Activated CD4-positive, alpha-beta T cell treated with anti-CD3 and anti-CD28 coated beads, Interleukin-2, amount 50 U/mL, for 4 hours (primary cell): ENCODE measurements at places on chromosomes 2 and 18.

GRCh38 chr18:79786304-79786703 lies 11.4 kb upstream of the KCNG2 start:
- DNase-seq: no peak

DNA sequence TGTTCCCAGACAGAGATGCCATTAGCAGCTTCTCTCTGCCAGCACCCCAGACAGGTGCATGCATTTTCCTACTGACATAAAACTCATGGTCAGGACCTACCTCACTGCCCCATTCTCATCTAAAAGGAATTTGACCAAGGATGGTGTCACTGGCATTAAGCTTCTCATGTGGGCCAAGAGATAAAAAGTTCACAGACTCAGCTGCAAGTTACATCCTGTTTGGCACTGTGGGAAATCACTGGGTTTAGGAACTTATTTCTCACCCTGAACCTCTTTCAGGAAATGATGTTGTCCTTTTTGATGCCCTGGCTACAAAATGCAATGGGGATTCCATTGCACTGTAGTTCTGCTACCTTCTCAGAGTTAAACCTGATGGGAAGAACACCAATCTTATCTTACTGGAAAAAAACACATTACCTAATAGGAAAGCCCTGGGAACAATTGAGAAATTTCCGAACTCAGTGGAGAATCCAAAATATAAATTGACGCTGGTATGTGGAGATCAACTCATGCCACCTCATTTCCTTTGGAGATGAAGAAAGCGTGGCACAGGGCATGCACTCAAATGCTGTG lies 252.1 kb upstream of the COPS8 start:
- no peak for DNase-seq

DNA sequence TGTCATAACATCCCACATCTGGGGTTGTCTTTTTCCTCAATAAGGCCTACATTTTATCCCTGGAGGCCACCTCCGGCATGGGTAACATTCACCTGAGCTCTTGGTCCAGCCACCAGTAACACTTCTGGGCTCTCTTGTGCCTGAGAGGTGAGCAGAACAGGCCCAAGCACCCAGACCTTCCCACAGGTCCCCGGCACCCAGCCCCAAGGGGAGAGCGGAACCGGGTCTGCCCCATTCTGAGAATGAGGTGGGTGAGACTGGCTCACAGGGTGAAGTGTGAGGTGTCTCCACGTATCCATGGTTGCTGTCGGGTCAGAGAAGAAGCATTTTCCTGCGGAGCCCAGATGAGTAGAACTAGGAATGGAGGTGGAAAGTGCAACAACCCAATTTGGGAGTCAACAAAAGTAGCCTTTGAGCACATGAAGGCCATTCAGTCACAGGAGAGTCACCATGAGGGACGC lies 496.7 kb upstream of the MYT1L start:
- no peak for DNase-seq

DNA sequence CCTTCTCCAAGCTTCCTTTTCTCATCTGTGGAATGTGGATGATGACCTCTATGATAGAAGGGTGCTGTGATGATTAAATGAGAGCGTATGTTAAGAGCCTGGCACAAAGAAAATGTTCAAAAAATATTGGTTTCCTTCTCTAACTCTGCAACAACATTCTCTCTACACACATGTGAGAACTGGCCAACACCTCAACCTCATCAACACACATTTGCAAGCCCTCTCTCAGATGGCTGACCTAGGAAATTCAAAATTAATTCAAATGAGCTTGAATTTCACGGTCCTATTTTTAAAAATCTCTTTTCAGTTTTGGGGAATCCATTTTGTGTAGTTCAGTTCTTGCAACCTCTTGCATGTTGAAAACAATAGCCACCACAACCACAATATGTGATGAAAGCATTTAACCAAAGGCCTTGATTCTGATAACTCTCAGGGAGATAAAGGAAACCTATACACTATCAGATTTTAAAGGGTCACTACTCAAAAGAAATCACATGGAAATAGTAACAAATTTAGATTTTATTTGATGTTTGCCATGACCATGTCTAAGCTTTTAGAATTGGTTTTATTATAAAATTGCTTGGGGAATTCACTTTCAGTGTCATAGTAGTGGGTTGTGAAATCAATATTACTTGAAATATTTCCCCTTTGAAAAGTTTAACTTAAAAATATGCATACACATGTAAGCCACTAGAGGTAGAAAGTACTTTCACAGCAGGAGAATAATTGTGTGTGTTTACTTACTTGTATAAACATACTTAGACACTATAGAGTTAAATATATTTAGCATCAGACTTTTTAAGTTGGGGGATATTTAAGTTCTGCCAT lies 16.6 kb upstream of the NABP1 start:
- no peak for DNase-seq

DNA sequence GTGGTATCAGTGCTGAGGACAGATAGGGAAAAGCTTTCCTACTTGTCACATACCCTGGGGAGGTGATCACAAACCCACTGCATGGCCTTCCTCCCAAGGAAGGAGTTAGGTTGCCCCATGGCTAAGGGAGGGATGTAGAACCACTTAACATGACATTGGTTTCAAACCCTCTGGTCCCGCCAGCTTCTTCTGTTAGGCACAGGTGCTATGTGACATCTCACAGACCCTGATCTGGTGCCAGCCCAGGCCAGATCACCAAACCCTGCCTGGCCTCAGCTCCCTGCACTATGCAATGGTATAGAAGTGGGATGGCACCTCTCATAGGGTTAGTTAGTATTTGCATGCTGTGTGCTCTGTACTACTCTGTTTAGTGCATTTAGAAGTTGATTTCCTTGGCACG lies 58.0 kb downstream of the TCF7L1 start:
- no peak for DNase-seq

GRCh38 chr2:43075054-43075593 lies 151.3 kb downstream of the ZFP36L2 start:
- DNase-seq: no peak

GRCh38 chr18:73590950-73591349 lies 556.7 kb downstream of the FBXO15 start:
- no peak for DNase-seq

GRCh38 chr18:35268821-35269220 lies 21.2 kb downstream of the ZSCAN30 start:
- DNase-seq: no peak

GRCh38 chr2:121588357-121588756 lies 57.7 kb downstream of the RNU4ATAC start:
- no peak for DNase-seq

- no peak for DNase-seq
Measured at GRCh38 chr2:54999182-54999581, 51.1 kb downstream of the RTN4 start.

- peak; percentile 45 for DNase-seq
Measured at GRCh38 chr18:48161191-48161910, 230.9 kb upstream of the SMAD2 start.

GRCh38 chr2:33219850-33220275 lies 256.6 kb upstream of the RASGRP3 start:
- no peak for DNase-seq

- DNase-seq: no peak
Measured at GRCh38 chr2:197176522-197176921, 134.1 kb downstream of the ANKRD44 start.

GRCh38 chr18:57137847-57138246 lies 9.0 kb upstream of the BOD1L2 start:
- no peak for DNase-seq

GRCh38 chr18:54396760-54397159 lies 39.1 kb downstream of the C18orf54 start:
- DNase-seq: no peak

DNA sequence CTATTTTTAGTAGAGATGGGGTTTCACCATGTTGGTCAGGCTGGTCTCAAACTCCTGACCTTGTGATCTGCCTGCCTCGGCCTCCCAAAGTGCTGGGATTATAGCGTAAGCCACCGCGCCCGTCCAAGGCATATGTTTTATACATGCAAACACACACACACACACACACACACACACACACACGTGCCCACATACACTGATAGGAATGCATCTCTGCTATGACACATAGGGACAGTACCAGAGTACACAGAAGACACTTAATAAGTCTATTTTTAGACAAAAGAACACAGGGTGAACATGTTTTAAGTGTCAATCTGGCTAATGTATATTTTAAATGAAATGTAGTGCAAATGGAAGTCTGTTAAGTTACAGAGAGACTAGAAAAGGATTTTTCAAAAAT lies 10.7 kb upstream of the RNF103 start:
- no peak for DNase-seq

DNA sequence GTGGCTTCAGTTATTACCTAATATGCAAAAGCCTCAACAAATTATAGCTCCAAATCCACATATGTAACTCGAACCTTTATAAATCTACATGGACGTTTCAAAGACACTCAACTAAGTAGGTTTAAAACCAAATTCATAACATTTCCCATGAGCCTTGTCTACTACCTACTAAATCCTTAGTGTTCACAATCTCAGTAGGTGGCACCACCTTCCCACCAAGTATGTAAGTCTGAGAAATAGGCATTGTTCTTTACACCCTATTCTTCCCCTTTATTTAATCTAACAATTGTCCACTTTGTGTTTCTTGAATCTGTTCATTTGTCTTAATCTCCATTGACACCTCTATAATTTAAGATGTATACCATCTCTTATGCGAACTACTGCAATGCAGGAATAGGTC lies 4.6 kb downstream of the PIGN start:
- DNase-seq: no peak

DNA sequence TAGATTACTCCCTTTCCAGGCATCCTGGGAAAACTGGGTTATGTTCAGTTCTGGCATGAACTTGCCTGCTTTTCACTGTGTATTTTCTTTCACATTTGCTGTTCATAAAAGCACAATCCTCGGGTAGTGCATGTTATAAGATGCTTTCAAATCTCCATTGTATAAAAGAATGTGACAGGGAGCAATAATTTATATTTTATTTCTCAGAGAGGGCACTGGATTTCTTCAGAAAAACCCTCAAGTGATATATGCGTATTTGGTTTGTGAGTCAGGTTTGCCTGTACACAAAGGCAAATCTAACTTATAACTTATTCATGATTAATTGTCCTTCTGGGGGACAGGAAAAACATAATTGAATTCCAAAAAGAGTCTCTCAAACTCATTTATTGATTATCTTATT lies 440.7 kb upstream of the MMADHC start:
- DNase-seq: no peak

DNA sequence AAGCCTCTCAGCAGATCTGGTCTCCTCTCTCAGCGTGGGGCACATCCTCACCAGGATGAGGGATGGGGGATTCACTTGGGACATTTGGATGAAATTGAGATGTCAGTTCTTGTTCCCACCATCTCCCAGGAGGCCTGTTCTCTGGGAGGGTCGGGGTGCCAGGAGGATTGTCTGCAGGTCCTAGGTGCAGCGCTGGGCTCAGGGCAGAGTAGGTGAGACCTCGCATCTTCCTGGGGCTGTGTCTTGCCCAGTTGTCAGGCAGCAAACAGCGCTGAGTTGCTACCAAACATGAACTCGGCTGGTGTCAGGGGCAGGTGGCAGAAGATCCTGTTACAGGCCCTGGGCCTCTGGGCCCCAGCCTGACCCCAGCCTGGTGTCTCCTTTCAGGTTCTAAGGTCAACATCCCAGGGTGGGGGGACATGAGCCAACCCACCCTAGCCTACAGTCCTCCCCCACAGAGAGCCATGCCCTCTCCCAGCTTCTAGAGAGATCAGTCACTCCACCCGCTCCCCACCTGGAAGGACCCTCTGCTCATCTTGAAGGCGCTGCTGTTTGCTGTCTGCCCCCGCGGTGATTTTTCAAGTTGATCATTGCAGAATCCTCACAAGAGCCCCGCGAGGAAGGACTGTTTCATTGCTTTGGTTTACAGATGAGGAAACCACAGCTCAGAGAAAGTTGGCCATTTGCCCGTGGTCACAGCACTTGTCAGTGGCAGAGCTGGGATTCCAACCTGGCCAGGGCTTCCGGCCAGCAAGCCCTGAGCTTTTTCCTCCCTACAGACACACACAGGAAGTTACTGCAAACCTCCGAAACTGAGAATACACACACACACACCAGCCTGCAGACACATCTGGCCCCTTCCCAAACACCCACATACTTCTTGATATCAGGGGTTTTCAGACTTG lies 83.9 kb downstream of the STPG4 start:
- DNase-seq: no peak

DNA sequence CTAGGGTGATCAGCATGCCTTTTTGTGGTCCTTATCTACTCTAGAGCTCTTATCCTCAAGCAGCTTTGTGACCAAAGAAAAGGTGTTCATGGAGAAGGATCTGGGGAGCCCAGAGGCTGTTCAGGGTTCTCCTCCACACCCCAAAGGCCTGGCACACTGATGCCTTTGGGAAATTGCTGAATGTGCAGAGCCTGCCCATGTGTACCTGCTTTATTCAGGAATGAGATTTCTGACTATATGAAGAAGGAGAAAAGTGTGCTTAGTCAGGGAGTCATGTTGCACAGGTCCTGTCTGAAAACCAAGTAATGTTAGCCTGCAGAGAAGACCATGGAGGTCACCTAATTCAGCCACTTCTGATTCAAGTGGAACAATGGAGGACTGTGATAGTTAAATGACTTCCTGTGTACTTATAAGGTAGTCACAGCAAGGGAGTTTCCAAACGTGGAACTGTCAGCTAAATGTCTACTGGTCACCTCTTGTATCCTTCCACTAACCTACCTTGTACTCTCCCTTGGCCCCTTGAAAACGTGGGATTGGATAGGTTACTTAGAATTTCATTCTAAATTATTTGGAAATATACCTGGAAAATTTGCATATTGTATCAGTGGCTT lies 81.3 kb downstream of the LIMS1 start:
- no peak for DNase-seq

DNA sequence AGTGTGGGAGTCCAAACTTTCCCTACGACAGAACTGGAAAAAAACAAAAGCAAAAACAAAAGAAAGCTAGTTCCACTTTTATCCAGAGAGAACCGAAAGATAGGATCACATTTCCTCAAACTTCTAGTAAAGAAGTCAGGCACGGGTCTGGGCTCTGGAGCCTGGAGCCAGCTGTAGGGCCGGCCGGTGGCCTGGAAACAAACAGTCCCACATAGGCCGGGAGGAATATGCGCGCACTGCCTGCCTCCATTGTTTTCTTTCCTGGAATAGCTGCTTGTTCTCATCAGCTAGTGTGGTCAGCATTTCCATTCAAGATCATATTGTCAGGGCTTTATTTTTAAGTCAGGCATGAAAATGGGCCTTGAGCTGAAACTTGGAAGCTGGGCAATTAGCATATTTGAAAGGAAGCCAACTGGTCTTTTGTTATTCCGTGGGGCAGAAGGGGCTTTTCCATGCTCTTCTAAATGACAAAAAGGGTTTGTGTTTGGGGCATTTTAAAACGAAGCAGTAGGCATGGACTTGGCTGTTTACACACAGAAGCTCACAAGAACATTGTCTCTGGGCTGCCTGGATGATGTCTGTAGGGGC lies 58.7 kb upstream of the RFX8 start:
- no peak for DNase-seq

GRCh38 chr2:9331704-9332103 lies 91.6 kb downstream of the ITGB1BP1 start:
- DNase-seq: no peak

- DNase-seq: no peak
Measured at GRCh38 chr2:74008761-74009395, 24.2 kb downstream of the TET3 start.
